ENCODE measurements at places on chromosomes 2 and 18.

DNA sequence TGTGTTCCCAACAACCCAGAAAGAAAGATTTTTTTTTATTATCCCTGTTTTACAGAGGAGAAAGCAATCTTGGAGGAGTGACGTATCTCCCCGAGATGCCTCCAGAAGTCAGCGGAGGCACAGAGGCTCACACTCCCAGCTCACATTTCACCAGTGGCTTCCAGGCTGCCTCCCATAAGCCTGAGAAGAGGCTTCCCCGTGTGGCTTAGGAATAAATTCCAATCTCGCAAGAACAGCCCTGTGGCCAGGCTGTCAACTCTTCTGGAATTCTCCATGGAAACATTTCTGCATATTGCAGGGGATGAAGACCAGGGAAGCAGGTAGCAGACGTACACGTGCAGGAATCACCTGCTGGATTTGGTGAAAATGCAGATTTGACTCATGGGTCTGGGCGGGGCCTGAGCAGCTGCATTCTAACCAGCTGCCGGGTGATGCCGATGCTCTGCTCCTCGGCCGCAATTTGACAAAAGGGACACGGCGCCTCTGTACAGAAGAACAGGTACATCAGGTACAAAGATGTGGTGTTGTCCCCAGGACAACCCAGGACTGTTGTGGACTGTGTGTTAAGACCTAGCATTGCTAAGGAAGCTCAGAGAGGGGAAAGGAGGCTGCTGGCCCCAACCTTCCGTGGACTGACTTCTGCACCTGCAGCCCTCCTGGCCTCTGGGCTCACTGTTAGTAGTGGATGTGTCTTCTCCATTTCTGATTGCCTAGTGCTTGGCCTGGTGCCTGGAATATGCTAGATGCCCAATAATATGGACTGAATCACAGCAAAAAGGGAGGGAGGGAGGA, 114.2 kb upstream of the ID2 start:
- no peak for DNase-seq

- DNase-seq, result no peak
Measured at GRCh38 chr2:121565389-121566250, 34.9 kb downstream of the RNU4ATAC start.

DNA sequence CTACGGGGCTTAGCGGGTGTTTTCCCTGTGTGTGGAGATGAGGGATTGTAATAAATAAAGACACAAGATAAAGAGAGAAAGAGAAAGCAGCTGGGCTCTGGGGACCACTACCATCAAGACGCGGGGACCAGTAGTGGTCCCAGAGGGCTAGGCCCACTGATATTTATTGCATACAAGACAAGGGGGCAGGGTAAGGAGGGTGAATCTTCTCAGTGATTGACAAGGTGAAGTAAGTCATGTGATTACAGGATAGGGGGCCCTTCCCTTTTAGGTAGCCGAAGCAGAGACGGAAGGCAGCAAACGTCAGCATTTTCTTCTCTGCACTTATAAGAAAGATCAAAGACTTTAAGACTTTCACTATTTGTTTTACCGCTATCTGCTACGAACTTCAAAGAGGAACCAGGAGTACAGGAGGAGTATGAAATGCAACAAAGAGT, 4.5 kb upstream of the GAL3ST2 start:
- DNase-seq, result no peak

GRCh38 chr2:101921953-101922325, 69.8 kb upstream of the IL1R2 start:
- DNase-seq, result no peak

- no peak for DNase-seq
Measured at GRCh38 chr18:79413025-79413424, 17.3 kb downstream of the NFATC1 start.

- no peak for DNase-seq
Measured at GRCh38 chr2:172664766-172665165, 70.9 kb upstream of the RAPGEF4 start.

GRCh38 chr18:48922226-48922800, 28.5 kb downstream of the SMAD7 start:
- DNase-seq, result no peak

DNA sequence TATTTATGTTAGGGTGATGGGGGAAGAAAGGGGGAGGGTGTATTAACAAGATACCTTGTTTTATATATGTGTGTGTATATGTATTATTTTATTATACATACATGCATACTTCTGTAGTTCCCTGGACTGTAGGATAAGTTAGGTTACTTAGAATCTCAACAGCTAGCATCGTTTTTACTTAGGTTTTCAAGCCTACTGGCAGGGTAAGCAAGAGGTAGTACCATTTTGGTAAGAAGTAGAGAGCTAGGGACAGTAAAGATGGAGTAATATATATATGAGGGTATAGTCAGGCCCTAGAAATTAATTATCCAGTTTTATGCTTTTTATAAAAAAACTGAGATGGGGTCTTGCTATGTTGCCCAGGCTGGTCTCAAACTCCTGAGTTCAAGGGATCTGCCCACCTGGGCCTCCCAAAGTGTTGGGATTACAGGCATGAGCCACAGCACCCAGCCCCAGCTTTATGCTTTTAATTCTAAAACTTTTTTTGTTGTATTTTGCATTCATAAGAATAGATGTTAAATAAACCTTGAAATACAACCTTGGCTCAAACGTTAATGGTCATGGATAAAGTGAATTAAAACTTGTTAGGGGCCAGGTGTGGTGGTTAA, 13.2 kb downstream of the MSH6 start:
- DNase-seq, result no peak

- peak; percentile 39 for DNase-seq
Measured at GRCh38 chr2:100416935-100417710, at the start of gene CHST10. TSS of gene CHST10 (minus strand) at chr2:100417668. CDS start at chr2:100406675, 10,993 bp downstream.

Data from activated T-helper 9 cell treated with anti-CD3 and anti-CD28 coated beads, Interleukin-2, amount 50 U/mL, for 16 hours (primary cell).